ENCODE measurements at places on chromosomes 11 and 22.

DNA sequence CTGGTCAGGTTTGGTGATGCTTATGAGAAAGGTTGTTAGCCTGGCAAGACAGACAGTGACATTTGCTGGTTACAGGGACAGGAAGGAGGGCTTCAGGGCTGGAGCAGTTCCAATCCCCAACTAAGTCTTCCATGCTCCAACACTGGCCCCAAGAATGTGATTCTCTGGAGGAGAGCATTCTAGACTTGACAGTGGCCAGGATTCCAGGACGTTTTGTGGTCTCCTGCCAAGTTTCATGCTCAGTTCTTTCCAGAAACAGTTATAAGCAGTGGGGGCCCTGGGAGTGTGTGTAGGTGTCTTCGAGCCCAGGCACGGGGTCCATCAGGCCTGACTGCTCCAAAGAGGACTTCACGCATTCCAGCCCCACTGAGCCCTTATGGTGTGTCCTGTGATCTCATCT, 8.9 kb upstream of the GRK3 start:
- DNase-seq, result no peak

DNA sequence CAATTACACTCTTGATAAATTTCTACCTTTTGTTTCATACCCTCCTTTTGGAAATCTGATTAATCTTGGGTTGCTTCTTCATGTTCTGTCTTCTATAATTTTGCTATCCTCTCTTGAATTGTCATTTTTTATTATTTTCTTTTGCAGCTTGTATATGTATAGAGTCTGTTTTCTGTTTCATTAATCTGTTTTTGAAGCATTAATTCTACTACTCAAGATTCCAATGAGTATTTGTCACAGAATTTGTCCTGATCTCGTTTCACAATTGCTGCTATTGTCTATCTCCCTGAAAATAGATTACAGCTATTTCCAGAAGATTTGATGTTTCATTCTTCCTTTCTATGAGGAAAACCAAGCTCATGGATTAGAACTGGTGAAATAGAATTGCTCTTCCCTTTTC, 406.1 kb downstream of the DYNC2H1 start:
- no peak for DNase-seq

GRCh38 chr11:9922806-9923205, 258.9 kb downstream of the SWAP70 start:
- no peak for DNase-seq

DNA sequence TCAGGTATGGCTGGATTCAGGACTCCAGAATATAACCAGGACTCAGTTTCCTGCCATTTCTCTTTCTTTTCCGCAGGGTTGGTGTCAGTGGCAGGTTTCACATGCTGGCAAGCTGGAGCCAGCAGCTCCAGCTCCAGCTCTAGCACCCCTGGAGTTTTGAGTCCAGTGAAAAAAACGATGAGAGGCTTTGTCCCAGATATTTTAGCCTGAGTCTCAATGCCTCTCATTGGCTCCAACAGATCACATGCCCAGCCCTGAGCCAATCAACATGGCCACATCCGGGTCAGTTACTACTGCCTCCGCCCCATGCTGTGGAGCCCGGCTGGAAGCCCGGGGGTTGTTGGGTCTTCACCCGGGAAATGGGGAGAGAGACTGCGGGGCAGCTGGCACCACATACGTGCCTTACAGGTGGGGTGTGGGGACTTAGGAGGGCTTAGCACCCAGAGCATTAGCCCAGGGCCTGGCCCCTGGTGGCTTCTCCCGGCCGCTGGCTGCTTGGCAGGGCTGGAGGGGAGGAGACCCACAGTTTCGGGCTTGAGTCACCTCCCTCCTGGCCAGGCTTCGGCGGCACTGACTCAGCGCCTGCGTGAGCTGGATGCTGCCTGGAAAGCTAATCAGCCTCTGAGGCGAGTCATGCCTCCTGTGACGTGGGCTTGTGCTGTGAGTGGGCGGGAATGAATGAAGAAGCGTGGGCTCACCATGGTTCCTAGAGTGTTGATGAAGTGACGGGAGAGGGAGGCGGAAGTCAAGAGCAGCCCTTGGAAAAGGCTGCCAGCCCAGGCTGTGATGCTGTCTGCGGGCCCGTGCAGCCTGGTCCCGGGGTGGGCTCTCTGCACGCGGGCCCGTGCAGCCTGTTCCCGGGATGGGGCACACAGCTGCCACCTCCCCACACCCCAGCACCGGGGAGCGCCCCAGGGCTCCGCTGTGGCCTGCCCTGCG, 15.3 kb upstream of the MRTFA start:
- DNase-seq, result peak; percentile 25

DNA sequence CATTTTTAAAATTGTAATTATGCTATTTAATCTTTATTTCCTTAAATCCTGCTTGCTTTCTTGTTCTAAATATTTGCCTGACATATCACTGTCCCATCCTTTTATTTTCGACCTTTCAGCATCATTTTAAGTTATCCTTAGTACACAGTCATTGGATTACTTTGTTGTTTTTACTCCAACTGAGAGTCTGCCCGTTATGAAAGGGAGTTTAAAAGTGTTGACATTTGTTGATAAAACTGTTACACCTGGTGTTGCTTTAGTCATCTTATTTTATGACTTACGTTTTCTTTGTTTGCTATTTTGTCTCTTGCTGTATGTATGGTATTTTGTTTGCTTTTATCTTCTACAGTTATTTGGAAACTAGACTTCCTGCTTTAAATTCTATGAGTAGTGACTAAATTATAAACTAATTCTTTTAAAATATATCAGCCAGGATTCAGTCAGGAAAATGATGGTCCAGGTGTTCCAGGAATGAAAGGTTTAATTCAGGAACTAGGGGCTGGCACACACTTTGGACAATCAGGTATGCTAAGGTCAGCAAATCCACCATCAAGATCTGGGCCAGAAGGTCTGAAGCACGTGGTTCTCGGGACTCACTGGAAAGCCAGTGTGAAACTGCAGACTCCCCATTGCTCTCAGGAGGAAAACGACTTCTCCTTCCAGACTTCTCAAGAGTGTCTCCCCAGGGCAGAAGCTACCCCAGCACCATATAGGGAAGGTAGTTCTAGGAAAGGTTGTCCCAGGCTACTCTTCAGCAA, 86.0 kb downstream of the RASSF10 start:
- DNase-seq, result no peak

DNA sequence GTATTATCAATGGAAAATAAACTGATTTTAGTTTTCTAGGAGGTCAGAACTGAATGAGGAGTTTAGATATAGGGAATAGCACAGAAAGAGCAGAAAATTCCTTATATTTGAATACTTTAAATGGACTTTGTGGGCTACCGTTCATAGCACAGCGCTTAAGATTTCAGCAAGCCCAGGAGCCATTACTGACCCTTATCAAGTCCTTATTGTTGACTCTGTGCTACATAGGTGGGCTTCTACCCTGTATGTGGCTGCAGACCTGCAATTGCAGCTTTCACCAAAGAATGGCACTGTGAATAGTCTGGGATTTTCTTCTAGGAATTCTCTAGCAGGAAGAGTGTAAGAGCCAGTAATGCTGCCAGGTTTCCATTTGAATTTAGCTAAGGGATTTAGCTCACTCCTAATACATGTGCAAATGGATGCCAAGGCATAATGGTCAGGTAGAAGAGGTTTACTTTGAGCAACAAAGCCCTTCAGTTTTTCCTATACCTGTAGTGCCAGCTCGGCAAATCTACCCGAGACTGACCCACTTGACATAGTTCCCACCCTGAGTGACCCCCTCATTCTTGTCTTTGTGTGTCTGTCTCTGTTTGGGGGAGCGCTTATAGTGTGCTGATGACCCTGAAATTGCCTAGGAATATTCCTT, 42.5 kb upstream of the DLAT start:
- DNase-seq, result no peak

DNA sequence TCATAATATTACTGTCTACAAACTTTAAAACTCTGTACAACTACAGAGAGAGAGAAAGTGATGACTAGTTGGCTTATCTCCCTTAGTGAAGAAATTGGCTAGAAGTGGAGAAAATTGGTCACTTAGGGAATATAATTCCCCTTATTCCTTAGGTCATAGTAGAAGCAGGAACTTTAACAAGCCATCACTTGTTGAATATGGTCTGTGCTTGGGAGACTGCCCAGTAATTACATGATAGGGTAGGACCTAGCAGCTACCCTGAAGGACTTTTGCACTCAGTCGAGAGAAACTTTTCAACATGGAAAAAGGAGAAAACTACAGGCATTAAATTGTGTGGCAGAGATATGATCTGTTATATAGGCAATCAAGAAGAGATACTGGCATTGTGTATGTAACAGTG, 576.5 kb upstream of the CCDC90B start:
- DNase-seq, result no peak

- DNase-seq, result no peak
These were observed 19.1 kb downstream of the RIC3 start for GRCh38 chr11:8149726-8150125.

DNA sequence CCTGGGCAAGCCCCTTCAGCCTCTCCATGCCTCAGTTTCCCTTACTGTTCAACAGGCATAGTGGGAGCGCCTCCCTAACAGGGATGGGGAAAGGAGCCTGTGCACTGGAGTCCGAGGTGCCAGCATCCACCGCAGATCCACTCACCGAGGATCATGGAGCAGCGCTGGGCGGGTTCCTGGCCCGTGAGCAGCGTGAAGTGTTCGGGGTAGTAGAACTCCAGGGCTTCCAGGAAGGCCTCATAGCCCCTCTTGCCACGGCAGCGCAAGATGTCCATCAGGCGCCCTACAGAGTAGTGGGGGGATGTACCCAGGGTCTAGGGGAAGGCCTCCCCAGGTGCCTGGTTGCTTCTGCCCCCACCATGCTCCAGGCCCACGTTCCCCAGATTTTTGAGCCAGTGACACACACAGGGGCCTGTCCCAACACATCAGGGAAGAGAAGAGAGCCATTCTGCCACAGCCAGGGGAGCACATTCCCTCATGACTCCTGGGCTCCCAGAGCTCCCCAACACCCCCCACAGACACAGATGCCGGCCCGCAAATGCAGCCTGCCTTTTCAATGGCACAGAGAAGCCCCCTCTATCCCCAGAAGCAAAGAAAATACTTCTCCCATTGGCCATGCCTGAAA, 1.3 kb downstream of the CARD10 start:
- DNase-seq, result no peak

GRCh38 chr11:96817482-96818399, 427.9 kb downstream of the JRKL start:
- no peak for DNase-seq

DNA sequence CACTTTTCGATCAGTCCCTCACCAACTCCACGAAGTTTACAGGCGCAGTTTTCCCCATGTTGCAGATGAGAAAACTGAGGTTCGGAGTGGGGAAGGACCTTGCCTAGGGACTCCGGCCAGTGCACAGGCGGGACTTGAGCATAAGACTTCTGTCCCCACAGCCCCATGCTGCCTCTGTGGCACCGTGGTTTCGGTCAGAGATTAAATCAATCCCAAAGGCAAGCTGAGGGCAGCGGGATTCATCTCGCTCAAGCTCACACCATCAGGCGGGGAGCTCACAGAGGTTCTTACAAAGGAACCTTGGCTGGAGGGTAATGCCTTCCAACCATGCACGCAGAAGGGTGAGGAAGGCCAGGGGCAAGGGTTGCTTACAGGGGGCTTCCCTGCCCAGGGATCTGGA, 115.5 kb downstream of the PHF21B start:
- no peak for DNase-seq

- DNase-seq, result peak; percentile 68
These were observed at the start of gene RAB36 for GRCh38 chr22:23144932-23145877. TSS of gene RAB36 (plus strand) at chr22:23145477. CDS start at chr22:23146617, 1,140 bp downstream.

GRCh38 chr11:65274735-65275682, 13.2 kb downstream of the POLA2 start:
- no peak for DNase-seq

GRCh38 chr11:35515224-35515623, 10.2 kb downstream of the PAMR1 start:
- no peak for DNase-seq

DNA sequence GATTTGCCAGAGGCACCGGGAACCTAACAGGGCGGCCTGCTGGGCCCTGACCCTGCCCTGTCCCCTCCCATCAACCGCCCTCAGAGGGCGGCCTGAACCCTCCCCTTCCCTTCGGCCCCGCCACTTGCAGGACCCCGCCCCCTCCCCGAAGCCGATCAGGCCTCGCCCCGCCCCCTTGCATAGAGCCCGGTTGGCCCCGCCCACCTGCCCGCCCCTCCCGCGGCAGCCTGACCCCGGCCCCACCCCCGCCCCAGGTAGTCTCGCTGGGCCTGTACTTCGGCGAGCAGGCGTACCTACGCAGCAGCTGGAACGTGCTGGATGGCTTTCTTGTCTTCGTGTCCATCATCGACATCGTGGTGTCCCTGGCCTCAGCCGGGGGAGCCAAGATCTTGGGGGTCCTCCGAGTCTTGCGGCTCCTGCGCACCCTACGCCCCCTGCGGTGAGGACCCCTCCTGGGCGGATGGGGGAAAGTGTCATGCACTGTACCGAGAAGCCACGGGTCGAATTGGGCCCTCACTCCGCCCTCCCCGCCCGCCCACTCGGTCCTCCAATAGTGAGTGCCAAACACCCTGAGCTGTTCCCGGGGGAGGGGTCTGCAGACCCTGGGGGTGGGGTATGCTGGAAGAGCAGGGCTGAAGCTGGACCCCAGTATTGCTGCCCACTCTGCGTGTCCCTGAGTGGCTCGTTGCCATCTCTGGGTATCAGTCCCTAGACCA, 94.1 kb downstream of the CACNA1I start:
- no peak for DNase-seq

DNA sequence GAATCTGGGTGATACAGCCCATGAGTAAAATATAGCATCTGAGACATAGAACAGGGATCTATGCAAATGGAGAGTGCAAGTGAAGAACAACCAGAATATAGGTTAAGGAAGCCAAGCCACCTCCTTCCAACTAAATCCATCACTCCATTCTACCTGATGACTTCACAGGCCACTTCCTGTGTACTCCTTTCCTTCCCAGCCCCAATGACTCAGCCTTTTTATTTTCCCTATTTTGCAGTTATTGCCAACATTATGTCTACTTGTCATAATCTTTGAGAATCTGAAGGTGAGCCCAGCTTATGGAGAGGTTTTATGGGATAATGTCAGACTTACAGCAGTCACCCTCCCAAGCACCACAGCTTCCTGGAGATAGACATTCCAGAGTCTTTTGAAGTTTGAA, 1.4 kb upstream of the OR52M1 start:
- DNase-seq, result no peak

DNA sequence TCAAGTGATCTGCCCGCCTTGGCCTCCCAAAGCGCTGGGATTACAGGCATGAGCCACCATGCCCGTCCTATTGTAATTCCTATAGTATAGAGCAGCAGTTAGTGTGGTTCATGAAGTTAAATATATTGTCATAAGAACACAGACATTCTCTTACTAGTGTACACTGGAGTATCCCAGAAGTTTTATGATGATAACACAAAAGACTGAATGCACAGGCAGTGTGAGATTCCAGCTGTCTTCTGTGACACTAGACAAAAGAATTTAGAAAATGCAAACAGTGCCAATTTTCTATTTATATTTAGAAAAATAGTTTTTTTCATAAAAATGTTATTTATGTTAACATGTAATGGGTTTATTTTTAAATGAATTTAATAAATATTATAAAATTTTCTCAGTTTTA, 39.4 kb upstream of the RBX1 start:
- no peak for DNase-seq

DNA sequence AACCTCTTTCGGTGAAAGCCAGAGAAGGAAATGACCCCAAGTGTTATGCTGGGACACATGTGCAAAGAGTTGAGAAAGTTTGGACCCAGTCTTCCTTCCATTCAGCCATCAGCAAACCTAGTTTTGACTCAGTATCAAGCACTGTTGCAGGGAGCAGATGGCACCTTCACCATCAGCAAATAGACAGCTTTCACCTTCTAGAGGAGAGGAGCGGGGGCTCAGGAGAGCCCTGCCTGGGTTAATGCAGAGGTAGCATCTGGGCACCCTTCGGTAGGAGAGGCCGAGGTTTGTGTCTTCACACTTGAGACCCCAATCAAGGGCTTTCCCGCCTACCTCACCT, 16.2 kb upstream of the MFRP start:
- DNase-seq, result no peak
